Frontal cortex (tissue), 4 donors: ENCODE measurements at places on chromosomes 13 and 19. TPM values are rescaled to one million over a fixed set of nuclear protein-coding genes. Genes with fewer than 3 reads are reported as not detected.

Gene KRTDAP
- total RNA-seq: not detected

Gene GNG7
- 7.7 TPM for total RNA-seq

DNA sequence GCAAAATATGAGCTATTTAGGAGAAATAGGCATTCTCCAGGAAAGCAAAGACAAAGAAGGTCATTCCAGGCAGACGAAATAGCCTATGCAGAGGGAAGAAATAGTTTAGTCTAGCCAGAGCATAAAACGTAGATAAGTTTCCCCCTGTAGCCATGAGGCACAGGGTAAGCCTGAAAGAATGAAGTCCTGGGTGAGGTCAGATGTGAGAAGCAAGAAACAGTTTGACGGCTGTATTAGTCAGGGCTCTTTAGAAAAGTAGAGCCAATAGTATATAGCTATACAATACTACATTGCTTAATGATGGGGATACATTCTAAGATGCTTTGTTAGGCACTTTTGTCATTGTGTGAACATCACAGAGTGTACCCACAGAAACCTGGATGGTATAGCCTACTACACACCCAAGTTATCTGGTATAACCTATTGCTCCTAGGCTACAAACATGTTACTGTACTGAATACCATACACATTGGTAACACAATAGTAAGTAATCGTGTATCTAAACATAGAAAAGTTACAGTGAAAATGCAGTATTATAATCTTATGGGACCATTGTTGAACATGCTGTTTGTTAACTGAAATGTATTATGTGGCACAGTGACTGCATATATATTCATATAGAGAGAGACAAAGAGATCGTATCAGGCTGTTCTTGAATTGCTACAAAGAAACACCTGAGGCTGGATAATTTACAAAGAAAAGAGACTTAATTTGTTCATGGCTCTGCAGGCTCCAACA is 59.3 kb upstream of the WDFY2 start:
- DNase-seq: no peak

GRCh38 chr13:32035716-32036115 is 4.1 kb downstream of the FRY start:
- no peak for DNase-seq

GRCh38 chr19:49513746-49514118 is 1.3 kb downstream of the FCGRT start:
- DNase-seq: no peak

- no peak for DNase-seq
Observed at GRCh38 chr19:50264483-50265186, 61.2 kb downstream of the MYH14 start.

- DNase-seq: no peak
Observed at GRCh38 chr19:4695224-4695731, 25.1 kb upstream of the MYDGF start.

Gene NKPD1
- 1.2 TPM for total RNA-seq

DNA sequence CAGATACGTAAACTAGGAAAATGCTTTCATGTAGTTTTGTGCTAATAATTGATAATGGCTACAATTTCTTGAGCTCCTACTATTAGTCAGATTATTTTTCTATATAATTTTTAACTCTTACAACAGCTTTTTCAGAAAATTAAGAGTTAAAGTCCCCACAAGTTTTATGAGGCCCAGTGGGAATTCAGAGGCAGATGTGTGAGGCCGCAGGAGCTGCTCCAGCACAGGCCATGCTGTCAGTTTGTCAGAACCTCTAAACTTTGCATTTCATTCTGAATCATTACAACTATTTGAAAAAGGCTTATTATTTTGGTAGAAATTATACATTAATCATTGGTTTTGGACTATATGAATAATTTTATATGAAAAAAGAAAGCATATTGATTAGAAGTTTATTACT is 370.8 kb downstream of the MYO16 start:
- DNase-seq: no peak

DNA sequence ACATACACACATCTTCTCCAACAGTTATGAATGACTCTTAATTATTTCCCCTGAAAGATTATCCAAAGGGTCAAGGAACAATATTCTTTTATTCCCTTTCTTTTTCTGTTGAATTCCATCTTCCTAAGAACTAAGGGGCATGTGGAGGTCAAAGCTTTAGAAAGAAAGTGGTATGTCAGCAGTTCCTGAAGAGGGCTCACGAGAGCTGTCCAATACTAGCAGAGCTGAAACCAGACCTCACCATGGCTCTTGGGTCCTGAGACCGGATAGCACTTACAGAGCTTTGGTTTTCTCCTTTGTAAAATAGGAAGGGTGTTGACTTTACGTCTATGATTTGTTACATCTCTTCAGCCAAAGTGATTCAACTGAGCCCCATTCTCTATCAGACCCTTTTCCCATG is 109.8 kb upstream of the FREM2 start:
- no peak for DNase-seq

Gene CEACAM1
- not detected for total RNA-seq

DNA sequence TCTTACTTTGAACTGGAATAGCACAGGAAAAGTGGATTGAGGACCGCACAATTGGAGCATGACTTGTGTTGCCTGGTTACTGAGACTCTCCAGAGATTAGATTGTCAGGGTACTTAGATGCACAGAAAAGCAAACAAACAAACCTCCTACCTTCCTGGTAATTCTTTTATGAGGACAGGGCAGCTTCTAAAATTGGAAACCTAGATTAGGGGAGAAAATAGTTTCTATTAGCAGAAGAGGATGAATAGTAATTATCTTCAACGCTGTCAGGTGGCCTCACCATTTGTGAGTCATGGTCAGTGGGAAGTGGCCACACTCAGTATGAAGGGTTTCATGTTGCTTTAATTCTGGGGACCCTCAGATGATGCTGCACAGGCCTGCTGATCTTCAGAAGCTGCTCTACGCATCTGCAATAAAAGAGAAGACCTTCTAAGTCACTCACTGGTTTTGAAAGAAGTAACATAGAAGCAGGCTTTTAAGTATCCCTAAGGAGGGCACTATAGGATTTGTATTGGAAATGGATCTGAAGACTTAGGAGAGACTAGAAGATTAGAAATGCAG is 106.8 kb downstream of the LACC1 start:
- no peak for DNase-seq

GRCh38 chr13:20411638-20412342 is 113.9 kb downstream of the CRYL1 start:
- DNase-seq: no peak

Gene TMPRSS9
- total RNA-seq: 0.41 TPM

- peak; percentile 17 for DNase-seq
Observed at GRCh38 chr13:84917252-84917878, 881.9 kb downstream of the SLITRK6 start.

- DNase-seq: no peak
Observed at GRCh38 chr13:37769545-37769944, 100.0 kb downstream of the TRPC4 start.

DNA sequence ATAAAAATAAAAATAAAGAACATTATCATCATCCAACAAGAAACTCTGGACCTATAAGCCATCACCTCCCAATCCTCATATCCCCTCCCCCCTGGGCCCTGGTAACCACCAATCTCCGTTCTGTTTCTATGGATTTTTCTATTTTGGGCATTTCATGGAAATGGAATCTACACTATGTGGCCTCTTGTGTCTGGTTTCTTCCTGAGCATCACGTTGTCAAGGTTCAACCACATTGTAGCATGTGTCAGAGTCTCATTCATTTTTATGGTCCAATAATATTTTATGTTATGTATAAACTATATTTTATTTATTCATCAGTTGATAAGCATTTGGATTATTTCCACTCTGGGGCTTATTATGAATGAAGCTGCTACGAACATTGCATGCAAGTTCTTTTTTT is 26.9 kb downstream of the SULT2B1 start:
- no peak for DNase-seq

DNA sequence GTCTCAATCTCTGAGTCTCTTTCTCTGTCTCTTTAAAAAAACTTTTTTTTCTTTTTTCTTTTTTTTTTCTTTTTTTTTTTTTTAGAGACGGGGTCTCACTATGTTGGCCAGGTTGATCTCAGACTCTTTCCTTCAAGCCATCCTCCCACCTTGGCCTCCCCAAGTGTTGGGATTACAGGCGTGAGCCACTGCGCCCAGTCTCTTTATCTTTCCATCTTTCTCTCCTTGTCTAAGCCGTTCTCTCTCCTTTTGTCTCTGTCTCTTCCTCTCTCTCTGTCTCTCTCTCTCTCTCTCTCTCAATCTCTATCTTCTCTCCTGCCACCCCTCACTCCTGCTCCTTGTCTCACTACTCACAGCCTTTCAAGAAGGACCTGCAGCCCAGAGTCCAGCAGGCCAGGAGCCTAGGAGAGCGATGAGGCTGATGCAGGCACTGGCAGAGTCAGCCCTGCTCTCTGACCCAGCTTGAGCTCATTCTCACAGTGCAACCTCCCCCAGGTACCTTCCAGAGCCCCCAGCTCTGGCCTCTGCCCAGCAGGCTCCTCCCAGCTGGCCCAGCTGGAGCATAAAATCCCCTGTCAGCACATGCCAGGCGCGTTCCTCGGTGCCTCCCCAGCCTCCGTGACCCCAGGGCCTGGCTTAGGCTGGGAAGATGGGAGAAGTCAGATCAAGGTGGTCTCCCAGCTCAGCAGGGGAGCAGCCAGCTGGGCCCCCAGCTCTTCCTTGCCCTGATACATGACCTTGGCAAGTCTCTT is at the start of gene NPHS1:
TSS of gene NPHS1 (minus strand) at position 476 of the 752 bp plus-strand sequence. CDS start 667 bp downstream, outside the sequence.
- DNase-seq: no peak

DNA sequence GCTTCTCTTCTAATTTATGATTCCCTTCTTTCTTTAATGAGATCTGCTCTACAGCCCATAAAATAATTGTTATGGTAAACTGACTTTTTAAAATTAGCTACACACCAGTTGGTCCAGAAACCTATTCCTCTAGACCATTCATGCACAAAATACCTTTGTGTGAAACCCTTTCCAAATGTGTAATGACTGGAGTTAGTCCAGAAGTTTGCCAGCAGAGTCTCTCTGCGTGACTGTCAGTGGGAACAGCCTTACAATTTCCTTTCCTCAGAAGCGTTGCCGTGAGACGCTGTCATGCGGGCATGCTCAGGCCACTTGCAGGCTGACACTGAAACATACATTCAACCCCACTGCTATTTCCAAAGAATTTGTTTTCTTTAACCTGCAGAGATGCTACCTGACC is 965.2 kb downstream of the PCDH9 start:
- DNase-seq: no peak

Gene PLK5
- not detected for total RNA-seq

- DNase-seq: no peak
Observed at GRCh38 chr13:38384171-38384570, 34.5 kb downstream of the UFM1 start.

DNA sequence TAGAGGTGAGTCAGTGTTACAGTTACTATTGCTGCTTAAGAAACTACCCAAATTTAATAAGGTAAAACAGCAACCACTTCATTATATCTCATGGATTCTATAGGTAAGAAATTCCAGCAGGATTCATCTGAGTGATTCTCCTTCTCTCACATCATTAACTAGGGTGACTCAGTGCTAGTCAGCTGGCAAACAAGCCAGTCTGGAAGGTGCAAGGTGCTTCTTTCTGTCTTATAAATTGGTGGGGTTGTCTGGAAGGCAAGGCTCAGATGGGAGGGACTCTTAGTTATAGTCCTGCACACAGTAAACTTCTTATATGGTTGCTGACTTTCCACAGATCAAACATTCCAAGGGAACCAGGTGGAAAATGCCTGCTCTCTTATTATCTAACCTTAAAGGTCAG is 484.5 kb downstream of the GPC5 start:
- no peak for DNase-seq

Gene NALCN
- 34.6 TPM for total RNA-seq

DNA sequence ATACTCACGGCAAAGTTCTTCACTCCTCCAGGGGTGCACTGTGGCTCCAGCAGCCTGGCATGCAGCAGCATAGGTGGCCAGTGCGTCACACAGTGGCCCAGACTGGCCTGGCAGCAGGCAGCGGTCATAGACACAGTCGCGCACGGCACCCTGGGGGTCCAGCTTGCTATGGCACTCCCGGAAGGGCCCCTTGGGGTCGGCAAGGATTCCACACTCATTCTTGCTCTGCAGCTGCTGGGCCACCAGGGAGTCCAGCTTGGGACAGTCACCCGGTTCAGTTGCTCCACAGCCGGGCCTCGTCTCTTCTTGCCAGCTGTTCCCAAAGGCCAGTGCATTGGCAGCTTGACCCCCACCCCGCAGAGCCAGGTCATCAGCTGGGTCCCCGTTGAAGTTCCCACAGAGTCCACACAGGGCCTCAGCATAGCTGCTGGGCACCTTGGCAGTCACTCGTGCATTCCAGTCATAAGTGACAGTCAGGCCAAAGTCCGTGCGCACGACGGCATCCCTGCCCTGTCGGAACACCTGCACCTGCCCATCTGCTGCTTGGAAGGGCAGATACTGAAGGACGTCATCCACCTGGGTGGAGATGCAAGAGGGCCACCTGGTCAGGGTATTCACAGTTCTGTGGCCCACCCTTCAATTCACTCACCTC is 20.6 kb downstream of the FCGBP start:
- no peak for DNase-seq

DNA sequence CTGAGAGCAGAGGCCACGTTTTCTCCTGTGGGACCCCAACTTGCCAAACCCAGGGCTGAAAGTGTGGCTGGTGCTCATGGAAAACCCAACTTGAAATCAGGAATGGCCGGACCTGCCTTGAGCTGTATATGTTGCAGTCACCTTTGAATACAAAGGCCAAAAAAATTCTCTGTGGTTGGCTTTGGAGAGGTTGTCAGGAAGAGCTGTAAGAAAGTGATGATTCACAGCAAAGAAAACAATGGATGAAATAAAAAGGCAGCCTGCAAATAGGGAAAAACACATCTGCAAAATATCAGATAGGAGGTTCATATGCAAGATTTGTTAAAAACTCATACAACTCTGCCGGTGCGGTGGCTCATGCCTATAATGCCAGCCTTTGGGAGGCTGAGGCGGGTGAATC is 715.8 kb downstream of the UQCRFS1 start:
- DNase-seq: no peak

DNA sequence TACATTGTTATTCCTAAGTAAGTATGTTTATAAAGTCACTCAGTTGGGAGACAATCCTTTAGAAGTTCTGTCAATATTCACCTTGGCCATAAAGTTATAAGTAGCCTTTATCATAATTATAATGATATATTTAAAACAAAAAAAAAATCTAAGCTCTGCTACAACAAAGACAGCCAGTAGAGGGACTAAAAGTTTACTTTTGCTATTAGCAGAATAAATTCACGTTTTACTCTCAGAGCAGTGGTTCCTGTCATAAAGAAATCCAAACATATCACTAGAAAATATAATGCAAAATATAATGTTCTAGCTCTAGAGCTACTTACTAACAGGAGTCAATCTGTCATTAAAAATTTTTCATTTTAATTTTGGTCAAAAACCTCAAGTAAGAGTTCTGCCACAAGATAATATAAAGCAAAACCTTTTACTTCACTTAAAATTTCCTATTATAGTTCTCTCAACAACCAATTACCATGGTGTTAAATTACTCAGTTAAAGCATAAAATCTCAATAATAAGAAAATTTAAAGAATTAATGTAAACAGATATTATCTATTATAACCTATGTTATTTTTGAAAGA is 17.7 kb downstream of the INTS6 start:
- no peak for DNase-seq

- DNase-seq: no peak
Observed at GRCh38 chr19:18488403-18488723, 33.5 kb downstream of the ELL start.

DNA sequence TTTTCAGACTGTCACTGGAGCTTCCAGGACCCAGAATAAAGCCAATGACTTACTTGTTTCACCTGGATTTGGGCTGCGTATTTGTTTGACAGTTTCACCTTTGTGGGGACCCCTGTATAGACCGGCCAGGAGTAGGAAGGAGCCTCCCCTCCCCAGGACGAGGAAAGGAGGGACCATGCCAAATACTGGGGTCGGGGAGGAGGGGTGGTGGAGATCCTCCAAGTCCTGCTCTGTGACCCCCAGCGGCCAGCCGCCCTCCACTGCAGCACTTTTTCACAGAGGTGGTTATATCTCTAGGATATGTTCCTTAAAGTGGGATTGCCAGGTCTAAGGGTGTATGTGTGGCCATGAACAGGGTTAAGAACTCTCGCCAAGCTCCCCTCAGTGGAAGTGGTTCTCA is 25.7 kb upstream of the ZNF492 start:
- no peak for DNase-seq
